ENCODE measurements at places on chromosomes 11 and 22.

DNA sequence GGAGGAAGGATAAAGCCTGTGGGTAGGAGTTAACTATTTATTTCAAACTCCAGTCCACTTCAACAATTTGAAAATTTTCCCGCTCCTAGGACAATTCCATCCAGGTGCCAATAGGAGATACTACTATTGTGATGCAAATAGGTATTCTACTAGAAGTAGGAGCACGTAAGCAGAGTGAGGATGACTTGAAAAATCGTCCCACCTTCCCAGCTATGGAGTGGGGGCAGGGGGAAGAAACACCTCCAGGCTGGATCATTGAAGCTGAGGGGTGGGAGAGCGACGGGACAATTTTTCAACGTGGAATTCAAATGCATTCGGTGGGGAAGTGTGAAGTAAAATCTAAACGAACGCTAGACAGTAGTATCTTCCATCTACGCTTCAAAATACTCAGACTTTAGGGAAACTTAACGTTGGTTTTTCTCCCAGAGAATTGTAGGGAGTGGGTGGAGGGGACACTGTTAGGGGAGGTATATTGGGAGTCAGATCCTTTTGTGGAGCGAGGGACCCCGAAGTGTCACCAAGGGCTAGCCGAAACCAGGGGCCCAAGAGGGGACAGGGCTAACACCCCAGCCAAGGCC, 523 bp upstream of the ARHGAP42 start:
- DNase-seq, result no peak

- DNase-seq, result no peak
Measured at GRCh38 chr11:11467312-11467711, 114.3 kb upstream of the CSNK2A3 start.

- DNase-seq, result no peak
Measured at GRCh38 chr11:111764621-111765020, 1.6 kb downstream of the PPP2R1B start.

- no peak for DNase-seq
Measured at GRCh38 chr11:10618490-10618889, 50.0 kb upstream of the LYVE1 start.

DNA sequence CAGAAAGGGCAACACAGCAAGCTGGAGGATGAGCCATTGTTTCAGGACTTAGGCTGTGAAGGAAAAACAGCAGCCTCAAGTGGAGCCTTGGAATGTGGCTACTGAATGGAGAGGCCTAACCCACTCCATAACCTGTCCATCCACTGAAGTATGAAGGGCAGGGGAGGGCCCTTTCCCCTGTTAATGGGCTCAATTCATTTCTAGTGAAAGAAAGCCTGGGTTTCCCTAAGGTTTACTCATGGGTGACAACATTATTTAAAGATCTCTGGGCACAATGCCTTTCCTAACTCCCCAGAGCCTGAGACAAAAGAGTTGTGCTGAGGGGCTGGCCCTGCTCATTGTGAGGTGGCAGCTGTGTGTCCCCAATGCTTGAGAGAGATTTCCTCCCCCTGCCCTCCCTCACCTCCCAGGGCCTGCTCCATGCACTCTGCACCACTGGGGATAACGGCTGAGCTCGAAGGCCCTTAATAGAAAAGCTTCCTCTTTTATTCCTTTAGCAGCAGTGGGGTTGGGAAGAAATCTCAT, 83.8 kb downstream of the ME3 start:
- DNase-seq, result peak; percentile 89

DNA sequence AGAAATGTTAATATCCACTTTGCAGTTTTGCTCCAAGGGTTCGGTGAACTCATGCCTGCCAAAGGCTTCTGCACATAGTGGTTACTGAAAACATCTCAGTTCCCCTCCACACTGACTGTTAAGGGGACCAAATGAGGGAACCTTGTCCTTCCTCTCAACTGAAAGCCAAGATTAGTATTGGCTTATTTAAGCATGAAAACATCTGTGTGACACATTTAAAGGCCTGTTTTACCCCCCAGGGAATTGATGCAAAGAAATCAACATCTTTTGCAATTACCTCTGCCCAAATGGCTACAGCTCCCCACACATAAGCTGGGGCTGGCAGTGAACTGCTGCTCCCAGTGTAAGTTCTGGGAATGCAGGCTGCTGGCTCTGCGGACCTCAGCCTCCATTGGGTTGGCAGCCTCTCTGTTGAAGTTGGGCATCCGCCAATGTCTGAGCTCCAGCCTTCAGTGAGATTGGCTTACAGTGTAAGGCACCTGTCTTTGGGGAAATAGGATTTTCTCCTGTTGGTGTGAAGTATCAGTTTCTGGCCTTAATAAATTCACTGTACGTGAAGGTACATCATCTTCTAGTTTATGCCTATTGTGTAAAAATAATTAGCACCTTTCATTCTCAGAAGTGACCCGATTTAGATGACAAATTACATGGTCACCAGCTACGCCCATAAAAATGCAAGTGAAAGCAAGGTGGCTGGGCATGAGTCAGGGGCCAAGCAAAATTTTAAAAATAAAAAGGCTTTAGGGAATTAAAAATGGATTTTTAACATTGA, 213.4 kb upstream of the SYN3 start:
- no peak for DNase-seq

GRCh38 chr11:126544108-126545056, 188.9 kb downstream of the ST3GAL4 start:
- DNase-seq, result peak; percentile 77

DNA sequence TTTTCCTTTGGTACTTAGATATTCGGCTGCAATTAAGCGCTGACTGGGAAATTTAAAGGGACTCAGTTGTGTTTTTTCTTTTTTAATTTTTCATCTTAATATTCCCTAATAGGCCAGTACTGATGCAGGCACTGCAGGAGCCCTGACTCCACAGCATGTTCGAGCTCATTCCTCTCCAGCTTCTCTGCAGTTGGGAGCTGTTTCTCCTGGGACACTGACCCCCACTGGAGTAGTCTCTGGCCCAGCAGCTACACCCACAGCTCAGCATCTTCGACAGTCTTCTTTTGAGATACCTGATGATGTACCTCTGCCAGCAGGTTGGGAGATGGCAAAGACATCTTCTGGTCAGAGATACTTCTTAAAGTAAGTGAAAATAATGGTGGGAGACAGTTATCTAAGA, 3.8 kb downstream of the YAP1 start:
- DNase-seq, result no peak

DNA sequence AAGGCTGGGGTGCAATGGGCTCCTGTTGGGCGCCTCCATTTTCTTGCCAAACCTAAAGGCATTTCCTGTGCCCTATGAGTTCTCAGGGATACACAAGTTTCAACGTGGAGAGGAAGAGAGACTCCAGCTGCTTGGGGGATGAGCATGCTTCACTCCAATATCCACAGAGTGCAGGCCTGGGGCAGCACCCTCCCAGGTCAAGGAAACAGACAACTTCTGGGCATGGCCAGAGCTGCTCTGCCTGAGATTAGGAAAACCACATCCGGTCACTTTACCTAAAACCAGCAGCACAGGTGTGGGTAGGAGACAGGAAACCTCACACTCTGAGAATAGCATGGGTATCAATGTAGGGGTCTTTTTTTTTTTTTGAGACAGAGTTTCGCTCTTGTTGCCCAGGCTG, 28.7 kb downstream of the TMEM184B start:
- no peak for DNase-seq

GRCh38 chr22:25942856-25943411, 200.9 kb downstream of the MYO18B start:
- peak; percentile 96 for DNase-seq

DNA sequence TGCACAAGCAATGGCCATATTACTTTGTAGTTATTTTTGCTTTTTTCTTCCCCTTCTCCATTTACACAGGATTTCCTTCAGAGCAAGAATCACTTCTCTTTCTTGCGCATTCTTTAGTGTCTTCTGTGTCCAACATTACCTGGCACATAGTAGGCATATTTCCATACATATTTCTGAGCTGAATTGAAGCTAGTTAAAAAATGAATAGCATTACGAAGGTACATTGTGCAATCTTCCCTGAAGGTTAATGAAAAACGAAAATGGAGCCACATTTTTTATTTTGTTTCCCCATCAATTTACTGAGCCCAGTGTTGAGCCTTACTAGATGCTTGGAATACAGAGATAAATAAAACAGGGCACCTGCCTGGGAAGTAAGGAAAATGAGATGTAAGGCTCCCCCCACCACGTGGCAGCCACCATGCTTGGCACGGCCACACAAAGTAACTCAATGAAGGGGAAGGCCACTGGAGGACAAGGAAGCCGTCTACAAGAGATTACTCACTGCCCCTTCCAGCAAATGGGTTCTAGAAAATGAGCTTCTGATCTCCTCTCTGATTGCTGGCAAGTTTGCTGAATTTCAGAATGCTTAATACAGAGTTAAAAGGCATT, 381.9 kb downstream of the LARGE1 start:
- no peak for DNase-seq

DNA sequence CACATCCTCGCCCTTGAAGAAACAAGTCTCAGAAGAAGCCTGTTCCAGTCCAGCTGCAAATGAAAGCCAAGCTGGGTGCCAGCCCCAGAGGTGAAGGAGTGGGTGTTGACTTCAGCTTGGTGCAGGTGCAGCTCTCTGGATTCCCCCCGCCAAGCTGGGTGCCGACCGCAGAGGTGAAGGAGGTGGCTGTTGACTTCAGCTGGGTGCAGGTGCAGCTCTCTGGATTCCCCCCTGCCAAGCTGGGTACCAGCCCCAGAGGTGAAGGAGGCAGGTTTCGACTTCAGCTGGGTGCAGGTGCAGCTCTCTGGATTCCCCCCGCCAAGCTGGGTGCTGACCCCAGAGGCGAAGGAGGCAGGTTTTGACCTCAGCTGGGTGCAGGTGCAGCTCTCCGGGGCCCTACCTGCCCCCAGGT, 1234.0 kb downstream of the TBC1D22A start:
- no peak for DNase-seq

GRCh38 chr22:44586351-44586990, 88.4 kb upstream of the RTL6 start:
- DNase-seq, result peak; percentile 86

- DNase-seq, result no peak
Measured at GRCh38 chr11:2277933-2278523, 7.6 kb upstream of the ASCL2 start.

DNA sequence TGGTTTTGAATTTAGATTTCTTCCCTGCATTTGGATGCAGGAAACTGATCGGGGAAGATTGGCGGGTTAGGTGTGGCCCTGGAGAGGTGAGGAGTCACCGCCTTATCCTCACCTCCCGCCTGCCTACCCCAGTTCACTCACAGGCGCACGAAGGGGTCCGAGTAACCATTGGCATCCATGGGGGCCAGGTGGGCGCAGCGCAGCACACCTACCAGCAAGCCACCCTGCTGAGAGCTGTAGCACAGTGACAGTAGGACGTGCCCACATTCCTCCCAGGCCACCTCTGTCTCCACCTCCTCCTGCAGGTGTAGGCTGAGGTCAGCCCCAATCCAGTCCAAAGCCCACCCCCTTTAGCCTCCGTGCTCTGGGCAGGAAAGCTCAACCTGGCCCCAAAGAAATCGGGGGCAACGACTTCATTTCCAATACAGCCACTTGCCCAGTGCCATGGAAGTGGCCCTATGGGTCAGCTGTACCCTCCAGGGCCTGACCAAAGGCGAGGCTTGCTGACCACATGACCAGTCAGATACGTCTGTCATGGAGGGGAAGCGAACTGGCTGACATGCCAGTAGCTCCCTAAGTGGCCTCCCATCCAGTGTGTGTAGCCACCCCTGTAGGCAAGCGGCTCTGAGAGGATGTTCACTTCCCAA, 6.7 kb downstream of the NDUFV1 start:
- no peak for DNase-seq

GRCh38 chr22:39136317-39136716, 16.2 kb downstream of the CBX7 start:
- DNase-seq, result no peak

GRCh38 chr11:72418834-72419560, 15.3 kb downstream of the CLPB start:
- no peak for DNase-seq

DNA sequence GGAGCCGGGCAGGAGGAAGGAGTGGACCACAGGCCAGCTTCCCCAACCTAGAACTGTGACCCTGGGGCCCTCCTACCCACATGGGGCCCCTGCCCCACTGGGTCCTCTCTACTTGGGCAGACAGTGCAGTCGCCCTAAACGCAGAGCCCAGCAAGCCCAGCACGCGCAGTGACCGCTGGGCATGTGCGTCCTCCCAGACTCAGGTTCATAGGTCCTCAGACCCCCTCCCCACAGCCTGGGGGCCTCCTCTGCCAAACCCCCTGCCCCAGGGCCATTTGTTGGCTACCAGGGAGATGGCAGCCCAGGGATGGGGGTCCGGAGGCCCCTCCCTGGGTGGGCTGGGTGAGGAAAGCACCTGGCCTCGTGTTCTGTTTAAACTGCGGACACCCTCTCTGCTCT, 23.9 kb downstream of the RTN4R start:
- DNase-seq, result no peak

DNA sequence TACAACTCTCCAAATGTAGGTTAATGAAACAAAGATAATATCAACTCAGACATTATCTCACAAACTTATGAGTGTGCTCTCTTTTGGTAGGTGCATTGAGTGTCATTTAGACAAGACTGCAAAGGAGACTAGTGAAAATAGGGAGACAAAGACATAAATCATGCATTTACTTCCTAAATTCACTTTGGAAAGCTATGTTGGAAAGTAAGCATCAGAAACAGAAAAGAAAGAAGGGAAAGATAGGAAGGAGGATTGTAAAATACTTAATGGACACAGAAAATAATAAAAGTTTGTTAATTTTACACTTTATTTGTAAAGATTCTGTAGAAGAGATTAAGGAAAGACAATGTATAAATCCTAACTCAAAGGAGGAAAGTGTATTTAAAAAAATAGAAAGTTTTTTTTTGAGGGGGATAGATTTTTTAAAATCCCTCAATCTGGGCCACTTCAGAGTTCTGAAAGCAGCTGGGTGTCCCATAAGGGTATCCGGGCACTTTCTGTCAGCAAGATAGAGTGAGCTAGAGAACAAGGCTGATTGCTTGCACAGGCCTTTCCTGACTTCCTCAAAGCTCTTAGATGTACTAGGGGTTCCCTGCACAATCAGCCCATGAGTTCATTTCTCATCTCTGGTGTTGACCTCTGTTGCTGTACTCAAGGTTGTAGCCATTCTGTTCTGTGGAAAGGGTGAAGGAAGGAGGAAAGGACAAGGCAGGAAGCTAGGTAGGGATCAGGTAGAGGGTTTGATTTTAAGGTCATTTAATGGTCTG, 22.4 kb upstream of the RDX start:
- no peak for DNase-seq

GRCh38 chr22:49934891-49935557, 16.6 kb downstream of the CRELD2 start:
- DNase-seq, result no peak

GRCh38 chr11:112294688-112295340, 34.2 kb upstream of the PLET1 start:
- no peak for DNase-seq

DNA sequence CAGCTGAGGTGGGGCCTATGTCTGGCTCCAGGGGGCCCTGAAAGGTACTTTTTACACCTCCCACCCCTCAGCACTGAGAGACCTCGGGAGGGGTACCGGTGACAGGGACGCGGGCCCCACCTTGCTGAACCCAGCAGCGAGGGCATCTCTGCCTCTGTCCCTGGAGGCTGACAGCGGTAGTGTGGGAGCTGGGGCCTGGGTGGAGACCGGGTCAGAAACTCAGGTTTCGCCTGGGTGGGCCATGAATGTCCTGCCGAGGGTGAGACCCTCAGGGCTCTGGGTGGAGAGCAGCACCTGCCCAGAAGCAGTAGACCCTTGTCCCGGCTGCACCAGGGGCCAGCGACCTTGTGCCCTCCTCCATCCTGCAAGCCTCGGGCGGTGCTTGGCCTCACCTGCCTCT, 22.2 kb downstream of the PTDSS2 start:
- no peak for DNase-seq

Measured in NCI-H345 (cell line).